ENCODE measurements at places on chromosomes 7 and 10.

GRCh38 chr7:90945104-90945787, 319.0 kb upstream of the FZD1 start:
- no peak for DNase-seq

DNA sequence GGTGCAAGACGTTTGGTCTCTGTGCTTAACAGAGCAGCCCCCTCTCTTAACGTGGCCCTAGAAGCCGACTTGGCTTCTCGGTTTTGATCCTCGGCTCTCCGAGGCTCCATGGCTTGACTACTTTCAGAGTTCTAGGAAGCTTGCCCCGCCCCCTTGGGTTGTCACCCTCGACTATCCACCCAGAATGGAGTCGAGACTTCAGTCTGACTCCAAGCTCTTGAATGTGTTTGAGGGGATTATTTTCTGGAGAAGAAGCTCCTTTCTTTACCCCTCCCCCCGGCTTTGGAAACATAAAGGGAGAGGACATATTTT, 448 bp downstream of the SEC24C start:
- peak; percentile 51 for DNase-seq

DNA sequence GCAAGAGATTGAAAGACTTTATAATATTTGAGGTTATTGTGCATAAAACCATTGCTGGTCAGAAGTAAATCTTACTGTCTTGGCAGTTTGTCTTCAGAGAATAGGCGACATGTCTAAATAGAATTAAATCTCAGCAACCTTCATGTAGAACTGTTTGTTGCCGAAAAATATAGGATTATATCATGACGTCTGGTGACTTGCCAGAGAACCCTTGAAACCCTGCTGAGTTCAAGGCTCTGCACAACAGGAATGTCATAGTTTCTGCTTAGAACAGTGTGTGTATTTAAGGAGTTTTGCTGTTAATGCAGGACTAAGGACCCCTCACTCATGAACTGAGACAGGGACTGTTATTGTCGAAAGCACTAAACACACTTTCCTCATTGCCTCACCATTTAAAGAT, 206.4 kb upstream of the ETV1 start:
- DNase-seq: no peak

GRCh38 chr10:63825111-63825510, 303.9 kb downstream of the REEP3 start:
- DNase-seq: no peak

GRCh38 chr7:157037635-157038034, 27.2 kb upstream of the MNX1 start:
- no peak for DNase-seq

All from RWPE1 (cell line).